ENCODE measurements at places on chromosomes 2 and 18.

GRCh38 chr18:75638223-75638775, 210.8 kb upstream of the SMIM21 start:
- no peak for DNase-seq

DNA sequence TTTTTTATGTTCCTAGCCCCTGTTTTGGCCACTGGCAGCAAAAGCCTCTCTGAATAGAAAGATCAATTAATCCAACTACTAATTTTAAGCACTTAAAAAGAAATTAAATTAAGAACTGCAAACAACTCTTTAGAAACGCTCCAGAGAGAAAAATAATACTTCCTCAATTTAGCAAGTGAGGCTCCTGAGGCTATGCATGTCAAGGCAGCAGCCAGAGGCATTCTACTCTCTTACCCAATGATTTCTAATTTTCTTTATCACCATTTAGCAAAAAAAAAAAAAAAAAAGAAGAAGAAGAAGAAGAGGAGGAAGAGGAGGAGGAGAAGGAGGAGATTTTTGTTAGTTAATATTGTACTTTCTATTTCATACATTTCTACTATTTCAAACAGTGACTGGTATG, 68.5 kb downstream of the TMEM237 start:
- no peak for DNase-seq

GRCh38 chr2:28063492-28063962, 173.0 kb downstream of the BABAM2 start:
- no peak for DNase-seq

DNA sequence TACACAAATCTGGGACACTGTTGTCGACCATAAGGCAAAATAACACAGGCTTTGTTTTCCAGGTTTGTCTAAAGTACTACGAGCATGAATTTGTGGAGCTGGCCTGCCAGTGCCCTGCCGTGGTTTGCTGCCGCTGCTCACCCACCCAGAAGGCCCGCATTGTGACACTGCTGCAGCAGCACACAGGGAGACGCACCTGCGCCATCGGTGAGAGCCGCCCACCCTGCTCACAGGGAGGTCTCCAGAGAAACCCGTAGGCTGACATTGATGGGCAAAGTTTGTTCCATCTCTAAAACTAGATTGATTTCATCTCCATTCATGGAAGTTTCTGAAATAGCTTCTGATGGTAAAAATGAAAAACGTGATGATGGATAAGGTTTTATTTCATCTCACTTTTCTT, 50.4 kb upstream of the NFATC1 start:
- DNase-seq = no peak

- no peak for DNase-seq
These were observed 1.2 kb downstream of the GPD2 start for GRCh38 chr2:156437272-156437930.

DNA sequence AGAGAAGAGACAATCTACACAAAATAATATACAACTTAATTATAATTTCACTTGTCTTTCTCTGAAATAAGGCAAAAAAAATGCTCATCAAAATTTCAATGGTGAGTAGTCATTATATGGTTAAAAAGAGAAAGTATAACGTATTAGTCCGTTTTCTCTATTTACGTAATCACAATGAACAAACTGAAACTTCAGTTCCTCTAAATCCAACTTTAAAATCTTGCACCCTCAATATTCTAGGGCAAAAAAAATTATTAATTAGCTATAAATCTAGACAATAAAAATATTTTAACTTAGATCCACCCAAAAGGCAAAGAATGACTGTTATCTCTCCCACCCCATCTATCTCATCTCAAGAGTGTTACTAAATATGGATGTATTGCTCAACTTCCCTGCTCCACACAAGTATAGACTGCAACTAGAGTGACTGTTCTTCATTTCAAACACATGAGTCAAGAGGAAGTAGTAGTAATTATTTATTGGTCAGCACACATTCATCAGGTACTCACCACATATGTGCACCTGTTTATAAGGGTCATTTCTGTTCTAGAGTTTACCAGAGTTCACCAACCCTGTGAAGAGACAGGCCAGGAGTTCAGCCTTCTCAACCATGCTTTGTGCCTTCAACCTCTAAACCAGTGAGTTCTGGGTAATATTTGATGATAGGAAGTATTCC, 36.4 kb downstream of the STK39 start:
- DNase-seq = no peak

GRCh38 chr2:21412944-21413443, 289.2 kb downstream of the TDRD15 start:
- DNase-seq = no peak

Measured in activated CD4-positive, alpha-beta T cell treated with anti-CD3 and anti-CD28 coated beads for 48 hours (primary cell).